ENCODE measurements at places on chromosomes 5 and 9.

DNA sequence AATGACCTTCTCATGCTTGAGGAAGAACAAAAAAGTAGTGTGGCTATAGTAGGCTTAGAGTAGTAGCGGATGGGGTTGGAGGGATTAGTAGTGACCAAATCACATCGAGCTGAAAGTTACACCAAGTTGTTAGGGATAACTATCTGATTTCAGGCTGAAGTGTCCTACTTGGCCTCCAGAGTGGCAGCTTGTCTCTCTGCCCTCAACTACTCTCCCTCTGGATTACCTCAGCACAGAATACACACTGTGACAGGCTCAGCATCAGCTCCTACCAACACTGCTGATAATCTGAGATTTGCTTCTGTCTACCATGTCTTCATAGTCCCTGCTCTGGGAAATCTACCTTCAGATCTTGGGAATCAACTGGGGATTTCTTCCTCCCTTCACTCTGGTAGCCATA is 714.6 kb upstream of the GRAMD2B start:
- DNase-seq = no peak

DNA sequence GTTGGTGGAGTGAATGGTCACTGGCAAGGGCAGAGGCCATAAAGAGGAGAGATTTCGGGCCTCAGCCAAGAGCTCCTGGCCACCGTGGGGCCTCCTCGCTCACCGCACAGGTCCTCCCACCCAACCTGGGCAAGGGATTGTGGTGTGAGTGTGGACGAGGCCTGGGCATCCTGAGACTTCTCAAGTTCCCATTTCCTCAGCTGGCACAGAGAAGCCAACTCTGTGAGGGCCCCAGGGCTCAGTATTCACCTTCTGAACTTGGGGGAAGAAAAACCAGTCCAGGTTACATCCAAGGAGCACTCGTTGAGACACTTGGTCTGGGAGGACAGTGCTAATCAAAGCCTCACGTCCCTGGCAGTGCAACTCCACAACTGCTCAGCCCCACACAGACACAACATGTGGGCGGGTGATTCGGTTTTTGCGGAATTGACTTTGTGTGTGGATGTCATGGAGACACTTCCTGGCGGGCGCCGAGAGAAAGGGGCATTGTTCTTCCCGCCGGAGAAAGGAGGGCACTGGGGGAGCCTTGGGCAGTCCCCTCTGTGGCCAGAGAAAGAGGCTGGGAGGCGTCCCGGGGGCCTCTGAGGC is 28.5 kb upstream of the NKD2 start:
- no peak for DNase-seq

DNA sequence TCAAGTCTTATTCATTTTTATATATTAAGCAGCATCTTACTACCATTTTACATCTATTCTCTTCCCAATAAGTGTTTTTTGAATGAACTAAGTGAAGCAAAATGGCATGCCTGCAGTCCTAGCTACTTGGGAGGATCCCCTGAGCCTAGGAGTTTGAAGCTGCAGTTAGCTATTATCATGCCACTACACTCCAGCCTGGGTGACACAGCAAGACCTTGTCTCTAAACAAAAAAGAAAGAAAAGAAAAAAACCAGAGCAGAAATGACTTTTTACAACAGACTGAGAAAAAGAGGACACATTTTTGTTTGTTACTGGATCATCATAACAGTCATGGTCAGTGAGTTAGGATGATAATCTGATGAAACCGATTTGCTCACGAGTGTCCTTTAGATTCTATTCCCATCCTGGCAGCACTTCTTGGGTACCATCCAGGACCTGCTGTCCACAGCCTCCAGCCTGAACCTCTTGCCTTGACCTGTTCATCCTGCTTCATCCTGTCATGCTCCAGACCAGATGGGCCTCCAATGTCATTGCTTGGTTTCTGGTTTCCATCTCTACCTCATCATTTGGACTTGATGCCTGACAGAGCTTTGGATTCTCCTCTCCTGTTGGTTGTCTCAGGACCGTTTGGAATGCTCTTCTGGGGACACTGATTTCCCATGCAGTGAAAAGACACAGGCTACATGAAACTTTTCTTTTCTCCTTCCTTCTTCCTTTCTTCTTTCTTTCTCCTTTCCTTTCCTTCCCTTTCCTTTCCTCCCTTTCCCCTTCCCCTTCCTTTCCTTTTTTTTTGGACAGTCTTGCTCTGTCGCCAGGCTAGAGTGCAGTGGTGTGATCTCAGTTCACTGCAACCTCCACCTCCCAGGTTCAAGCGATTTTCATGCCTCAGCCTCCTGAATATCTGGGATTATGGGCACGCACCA is 50.1 kb upstream of the GLRX start:
- DNase-seq = no peak

GRCh38 chr9:6334305-6334704 is 6.1 kb downstream of the TPD52L3 start:
- DNase-seq = no peak

DNA sequence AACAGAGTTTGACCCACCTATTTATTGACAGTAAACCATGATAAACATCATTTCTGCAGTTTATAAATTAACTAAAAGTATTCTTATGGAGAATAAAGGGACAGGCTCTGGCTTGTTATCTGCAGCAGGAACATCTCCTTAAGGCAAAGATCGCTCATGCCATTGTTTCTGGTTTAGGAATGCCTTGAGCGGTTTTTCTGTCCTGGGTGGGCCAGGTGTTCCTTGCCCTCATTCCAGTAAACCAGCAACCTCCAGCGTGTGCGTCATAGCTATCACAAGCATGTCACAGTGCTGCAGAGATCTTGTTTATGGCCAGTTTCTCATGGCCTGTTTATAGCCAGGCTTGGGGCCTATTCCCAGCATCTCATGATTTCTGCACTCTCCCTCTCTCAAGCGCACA is 521.7 kb downstream of the HINT1 start:
- DNase-seq = no peak

DNA sequence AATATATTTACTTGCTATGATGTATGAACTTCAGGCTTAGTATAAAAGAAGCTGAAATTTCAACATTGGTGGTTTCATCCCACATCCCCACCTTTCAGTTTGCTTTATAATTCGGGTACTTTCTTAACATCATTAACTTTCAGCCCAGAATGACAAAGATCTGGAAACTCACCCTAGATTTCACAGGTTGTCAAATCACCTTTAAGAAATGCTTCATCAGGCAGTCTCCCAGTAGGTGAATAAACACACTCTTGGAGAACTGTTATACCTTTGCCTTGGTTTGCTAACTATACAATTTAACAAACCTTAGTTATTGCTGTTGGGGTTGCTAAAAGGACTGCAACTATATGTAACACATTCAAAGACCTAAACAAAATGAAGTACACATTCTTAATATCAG is 54.4 kb downstream of the MLANA start:
- no peak for DNase-seq

GRCh38 chr5:149239917-149240316 is 31.7 kb upstream of the AFAP1L1 start:
- no peak for DNase-seq

GRCh38 chr5:62477801-62478200 is 65.2 kb downstream of the IPO11 start:
- DNase-seq = no peak

GRCh38 chr5:137808503-137809135 is 54.5 kb upstream of the HNRNPA0 start:
- DNase-seq = no peak

DNA sequence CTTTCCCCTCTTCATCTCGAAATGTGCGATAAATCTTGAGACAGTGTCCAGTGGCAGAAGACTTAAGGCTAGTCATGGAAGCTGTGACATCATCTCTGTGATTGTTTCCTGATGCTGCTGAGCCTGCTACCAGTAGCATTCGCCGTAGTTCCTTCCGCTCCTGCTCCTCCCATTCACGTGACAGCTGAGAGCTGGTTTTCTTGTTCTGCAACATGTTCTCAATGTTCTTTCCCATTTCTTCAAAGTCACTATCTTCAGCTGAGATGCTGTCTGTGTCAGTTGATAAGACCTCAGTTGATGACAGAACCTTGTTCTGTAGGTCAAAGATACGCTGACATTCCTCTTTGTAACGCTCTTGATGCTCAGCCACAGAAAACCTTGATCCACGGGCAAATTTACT is 3.5 kb downstream of the TAF1L start:
- no peak for DNase-seq

DNA sequence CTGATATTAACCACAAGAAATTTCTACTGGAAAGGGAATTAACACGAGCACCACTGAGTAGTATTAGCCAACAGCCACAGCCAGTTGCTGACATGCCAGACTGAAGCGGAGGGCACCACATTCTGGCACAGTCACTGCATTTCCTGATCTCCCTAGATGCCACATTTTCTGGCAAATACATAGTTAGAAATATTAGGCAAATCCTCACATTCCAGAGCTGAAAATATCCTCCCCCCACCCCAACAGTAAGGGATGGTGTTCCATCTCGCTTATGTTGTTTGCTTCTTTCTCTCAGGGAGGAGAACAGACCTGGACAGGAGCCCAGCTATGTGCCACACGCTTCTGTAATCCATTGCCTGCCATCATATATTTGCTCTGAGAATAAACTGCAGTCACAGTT is 32.8 kb upstream of the MCTP1 start:
- no peak for DNase-seq

DNA sequence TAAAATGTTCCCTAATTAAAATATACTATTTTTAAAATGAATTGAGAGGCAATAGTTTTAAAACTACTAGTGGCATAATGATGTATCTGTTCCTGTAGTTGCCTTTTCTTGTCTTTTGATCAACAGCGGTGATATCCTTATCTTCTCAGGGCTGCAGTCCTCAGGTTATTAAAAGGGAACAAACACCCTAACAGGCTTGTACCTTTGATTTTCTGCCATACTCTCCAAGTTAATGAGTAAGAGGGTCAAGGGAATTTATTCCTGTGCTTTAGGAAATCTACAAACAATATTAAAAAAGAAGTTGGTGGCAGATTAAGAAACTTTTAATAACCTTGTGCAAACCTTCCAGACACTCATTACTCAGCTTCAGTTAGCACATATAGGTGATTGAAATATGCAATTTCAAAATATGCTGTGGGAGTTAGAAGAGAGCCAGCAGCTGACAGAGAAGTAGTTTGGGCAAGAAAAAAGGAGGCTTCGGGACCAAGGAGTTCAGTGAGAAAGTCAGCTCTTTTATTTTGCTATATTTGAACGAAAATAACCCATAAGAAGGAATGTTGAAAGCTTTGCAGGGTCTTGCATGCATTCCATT is 81.0 kb upstream of the TLE4 start:
- DNase-seq = no peak

- no peak for DNase-seq
These were observed 34.3 kb downstream of the ZNF462 start for GRCh38 chr9:106897236-106897635.

- DNase-seq = no peak
These were observed 1.1 kb upstream of the NADK2 start for GRCh38 chr5:36242534-36243485.

DNA sequence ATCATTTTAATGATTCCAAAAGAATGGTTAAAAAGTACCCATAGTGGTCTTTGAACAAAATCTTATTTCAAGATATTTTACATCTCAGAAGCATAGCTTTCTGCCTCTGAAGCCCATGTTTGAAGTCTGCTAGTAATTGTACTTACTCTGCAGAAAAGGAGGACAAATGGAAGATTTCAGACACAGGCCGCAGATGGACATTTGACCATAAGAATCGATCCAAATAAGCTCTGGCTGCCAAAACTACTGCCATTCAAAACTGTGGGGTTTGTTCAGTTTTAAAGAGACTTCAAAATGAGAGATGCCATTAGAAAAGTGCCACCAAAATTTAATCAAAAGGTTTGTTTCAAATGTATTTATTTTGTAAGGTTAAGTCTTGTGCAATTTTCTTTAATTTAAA is 306.7 kb downstream of the DTWD2 start:
- no peak for DNase-seq

- no peak for DNase-seq
These were observed 96.5 kb downstream of the GADD45G start for GRCh38 chr9:89701221-89701798.

GRCh38 chr9:132224645-132225044 is 62.8 kb downstream of the NTNG2 start:
- no peak for DNase-seq

DNA sequence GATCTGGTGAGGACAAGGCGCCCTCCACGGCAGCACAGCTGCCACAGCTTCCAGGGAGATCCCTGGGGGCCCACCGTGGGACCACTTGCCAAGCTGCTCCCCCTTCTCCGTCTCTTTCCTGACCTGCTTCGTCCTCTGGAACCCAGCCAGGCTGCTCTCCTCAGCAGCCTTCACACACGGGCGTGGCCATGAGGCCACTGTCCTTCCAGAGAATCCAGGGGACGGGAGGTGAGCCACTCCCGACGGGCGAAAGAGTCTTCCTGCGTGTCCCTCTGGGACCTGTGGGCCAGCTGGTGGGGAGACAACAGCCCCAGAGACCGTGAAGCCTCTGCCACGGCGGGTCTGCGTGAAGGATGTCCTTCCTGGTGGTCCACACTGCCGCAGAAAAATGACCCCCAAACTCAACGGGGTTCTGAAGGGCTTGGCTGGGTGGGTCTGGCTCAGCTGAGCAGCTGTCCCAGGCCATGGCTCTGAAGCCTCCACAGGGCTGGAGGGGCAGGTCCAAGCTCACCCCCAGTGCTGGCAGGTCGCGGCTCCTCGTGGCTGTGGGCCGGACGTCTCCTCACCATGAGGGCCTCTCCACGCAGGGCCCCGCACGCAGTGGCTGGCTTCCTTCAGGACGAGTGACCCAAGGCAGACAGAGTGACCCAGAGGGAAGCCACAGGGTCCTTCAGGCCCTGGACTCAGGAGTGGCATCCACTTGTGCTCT is 47.4 kb upstream of the NKD2 start:
- DNase-seq = no peak

- no peak for DNase-seq
These were observed 399.1 kb downstream of the MAN2A1 start for GRCh38 chr5:110088676-110089436.

DNA sequence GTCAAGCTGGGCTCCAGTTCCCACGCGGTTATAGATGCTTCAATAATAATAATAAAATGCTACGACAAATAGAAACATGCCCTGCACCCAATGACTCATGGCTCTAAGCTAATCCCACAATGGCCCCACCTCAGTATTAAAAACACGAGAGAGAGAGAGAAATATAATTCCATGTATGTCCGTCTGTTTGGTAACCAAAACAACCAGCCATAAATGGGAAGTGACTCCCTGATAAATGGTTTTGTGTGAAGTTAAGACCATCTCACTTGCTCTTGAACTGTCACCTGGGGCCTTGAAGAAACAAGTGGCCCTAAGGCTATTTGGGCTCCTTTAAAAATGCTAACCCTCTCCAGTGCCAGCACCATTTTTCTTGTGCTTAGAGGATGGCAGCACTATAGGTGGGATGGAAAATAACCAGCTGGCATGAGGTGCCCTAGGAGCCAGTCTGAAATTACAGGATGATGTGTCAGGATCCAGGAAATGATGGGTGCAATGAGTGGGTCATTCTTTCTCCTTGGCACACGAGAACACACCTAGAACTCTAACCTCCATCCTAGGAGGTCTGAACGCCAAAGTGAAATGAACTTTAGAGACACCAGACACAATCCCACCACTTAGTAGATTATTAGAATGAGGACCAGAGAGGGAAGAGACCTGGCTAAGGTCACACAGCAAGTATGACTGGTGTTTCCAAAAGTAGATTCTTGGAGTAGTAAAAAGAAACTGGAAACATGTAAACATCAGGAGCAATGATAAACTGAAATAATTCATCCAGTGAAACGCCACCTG is 35.7 kb upstream of the ADRB2 start:
- no peak for DNase-seq

Data from RPMI8226 (cell line).